Adrenal gland (tissue), 19 donors: ENCODE measurements at places on chromosomes 12 and 14.

DNA sequence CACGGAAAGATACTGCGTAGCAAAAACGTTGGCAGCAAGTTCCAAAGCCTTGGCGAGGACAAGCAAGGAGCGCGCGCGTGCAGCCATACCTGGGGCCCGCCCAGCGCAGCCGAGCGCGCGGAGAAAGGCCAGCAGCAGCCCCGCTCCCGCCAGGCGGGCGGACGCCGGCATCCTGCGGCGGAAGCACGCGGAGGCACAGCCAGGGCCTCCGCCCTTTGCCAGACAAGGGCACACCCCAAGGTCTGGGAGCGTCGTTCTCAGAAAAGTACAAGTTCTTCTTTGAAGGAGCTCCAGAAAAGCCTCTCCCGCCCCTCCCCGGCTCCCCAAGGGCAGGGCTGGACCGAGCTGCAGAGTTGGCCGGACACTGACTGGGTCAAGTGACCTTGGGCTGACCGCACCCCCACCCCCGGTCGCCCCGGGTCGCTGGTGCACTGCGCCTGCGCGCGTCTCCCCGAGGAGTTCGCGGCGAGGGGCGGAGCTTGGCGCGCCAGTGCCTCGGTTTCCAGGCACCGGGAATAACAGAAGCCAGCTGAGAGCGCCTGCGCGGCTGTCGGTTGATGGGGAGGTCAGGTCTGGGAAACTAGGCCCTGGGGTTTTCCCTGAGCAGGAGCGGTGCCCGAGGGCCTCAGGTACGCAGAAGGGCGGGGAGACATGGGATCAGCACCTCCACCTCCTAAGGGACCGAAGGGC, at the start of gene ZC2HC1C:
Gene ZC2HC1C (plus strand): TSS at position 521 of the 690 bp plus-strand sequence. CDS start 933 bp downstream, outside the sequence.
- H3K27ac ChIP-seq: peak within 1 kb of the TSS; percentile 75
- peaks cover 22% of the 10 kb centered on the region for H3K4me1 ChIP-seq
- H3K36me3 ChIP-seq: no peaks in the 10 kb centered on the region
- DNase-seq: peak; percentile 98

GRCh38 chr12:11688379-11688778, 38.9 kb downstream of the ETV6 start:
- DNase-seq: no peak
- no peak overlapping the region for H3K27ac ChIP-seq
- H3K36me3 ChIP-seq: no peaks in the 10 kb centered on the region
- H3K4me3 ChIP-seq: no peak overlapping the region

GRCh38 chr12:39984670-39985069, 121.2 kb downstream of the SLC2A13 start:
- H3K27ac ChIP-seq: no peak overlapping the region
- H3K27me3 ChIP-seq: no peaks in the 10 kb centered on the region
- H3K4me3 ChIP-seq: no peak overlapping the region
- DNase-seq: no peak
- H3K36me3 ChIP-seq: no peaks in the 10 kb centered on the region

DNA sequence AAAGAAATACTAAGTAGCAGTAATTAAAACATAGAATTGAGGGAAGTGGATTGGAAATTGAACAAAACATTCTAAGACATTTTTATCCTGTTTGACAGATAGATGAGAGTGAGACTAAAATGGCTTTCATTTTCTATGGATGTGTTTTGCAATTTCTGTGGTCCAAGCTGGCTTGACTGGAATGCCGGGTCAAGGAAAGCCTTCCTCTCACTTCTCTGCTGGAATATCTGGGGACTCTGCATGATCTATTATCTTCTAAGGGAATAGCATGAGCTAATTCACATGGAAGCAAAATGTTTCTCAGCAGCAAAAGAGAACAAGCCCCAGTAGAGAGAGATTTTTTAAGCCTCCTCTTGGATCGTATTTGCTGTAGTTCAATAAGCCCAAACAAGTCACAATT, 407.9 kb upstream of the ATXN7L3B start:
- no peaks in the 10 kb centered on the region for H3K27me3 ChIP-seq
- no peak overlapping the region for H3K4me3 ChIP-seq
- no peak overlapping the region for H3K27ac ChIP-seq
- H3K4me1 ChIP-seq: no peaks in the 10 kb centered on the region
- H3K36me3 ChIP-seq: no peaks in the 10 kb centered on the region

DNA sequence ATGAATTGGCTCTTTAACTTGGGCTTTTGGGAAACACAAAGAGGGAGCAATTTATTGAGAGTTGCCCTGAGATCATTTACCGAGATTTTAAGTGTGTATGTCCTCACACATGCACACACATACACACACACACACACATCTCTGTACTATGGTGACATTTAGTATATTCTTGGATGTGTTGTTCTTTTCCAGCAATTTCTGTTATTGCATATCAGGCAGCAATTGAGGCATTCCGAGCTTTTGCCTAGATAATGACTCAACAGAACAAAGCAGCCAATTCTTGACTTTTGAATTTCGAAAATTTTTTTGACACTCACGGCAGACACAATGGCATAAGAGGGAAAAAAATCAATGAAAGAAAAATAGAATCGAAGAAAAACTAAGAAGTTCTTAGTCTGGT, 248.5 kb downstream of the DUSP6 start:
- H3K36me3 ChIP-seq: no peaks in the 10 kb centered on the region
- no peaks in the 10 kb centered on the region for H3K4me1 ChIP-seq
- H3K4me3 ChIP-seq: no peak overlapping the region
- no peak overlapping the region for H3K27ac ChIP-seq

- no peaks in the 10 kb centered on the region for H3K4me1 ChIP-seq
- H3K27me3 ChIP-seq: peaks cover 4% of the 10 kb centered on the region
- H3K27ac ChIP-seq: no peak overlapping the region
- H3K4me3 ChIP-seq: no peak overlapping the region
- no peaks in the 10 kb centered on the region for H3K36me3 ChIP-seq
Measured at GRCh38 chr12:27859648-27860047, 79.6 kb upstream of the MANSC4 start.

DNA sequence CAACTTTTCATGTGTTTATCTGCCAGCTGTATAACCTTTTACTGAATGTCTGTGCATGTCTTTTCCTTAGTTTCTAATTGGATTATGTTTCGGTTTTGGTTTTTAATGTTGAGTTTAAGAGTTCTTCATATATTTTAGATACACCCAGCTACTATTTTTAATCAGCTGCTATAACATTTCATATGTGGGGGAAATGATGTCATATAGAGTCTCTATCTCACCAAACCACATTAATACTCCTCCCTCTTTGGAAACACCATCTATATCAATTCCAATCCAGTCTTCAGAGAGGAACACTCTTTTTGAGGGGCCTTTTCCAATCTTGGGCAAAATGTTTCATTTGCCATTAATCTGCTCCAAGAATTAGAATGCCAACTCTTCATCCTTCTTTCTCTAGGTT, 28.5 kb upstream of the GCH1 start:
- no peak overlapping the region for H3K27ac ChIP-seq
- no peaks in the 10 kb centered on the region for H3K27me3 ChIP-seq
- no peak for DNase-seq
- no peaks in the 10 kb centered on the region for H3K36me3 ChIP-seq
- no peaks in the 10 kb centered on the region for H3K4me1 ChIP-seq

- H3K27me3 ChIP-seq: no peaks in the 10 kb centered on the region
- H3K4me1 ChIP-seq: no peaks in the 10 kb centered on the region
- peaks cover 26% of the 10 kb centered on the region for H3K36me3 ChIP-seq
- H3K4me3 ChIP-seq: no peak overlapping the region
Measured at GRCh38 chr12:64127811-64128210, 94.3 kb downstream of the KICS2 start.

- no peaks in the 10 kb centered on the region for H3K27me3 ChIP-seq
- peak overlapping the region; percentile 96 for H3K27ac ChIP-seq
- peak; percentile 85 for DNase-seq
- H3K36me3 ChIP-seq: no peaks in the 10 kb centered on the region
Measured at GRCh38 chr12:54018468-54018984, 9.7 kb upstream of the HOXC6 start.

- H3K27ac ChIP-seq: no peak overlapping the region
- no peak overlapping the region for H3K4me3 ChIP-seq
- H3K27me3 ChIP-seq: no peaks in the 10 kb centered on the region
- no peaks in the 10 kb centered on the region for H3K4me1 ChIP-seq
- DNase-seq: no peak
Measured at GRCh38 chr14:33985242-33985641, 34.4 kb upstream of the EGLN3 start.

GRCh38 chr14:77314539-77315457, 5.9 kb downstream of the POMT2 start:
- no peak for DNase-seq
- no peaks in the 10 kb centered on the region for H3K27me3 ChIP-seq
- peak overlapping the region; percentile 46 for H3K27ac ChIP-seq
- no peak overlapping the region for H3K4me3 ChIP-seq
- peaks cover 20% of the 10 kb centered on the region for H3K4me1 ChIP-seq

- no peaks in the 10 kb centered on the region for H3K4me1 ChIP-seq
- no peak overlapping the region for H3K27ac ChIP-seq
- no peak overlapping the region for H3K4me3 ChIP-seq
- no peak for DNase-seq
- H3K36me3 ChIP-seq: no peaks in the 10 kb centered on the region
Measured at GRCh38 chr12:28883406-28883997, 265.6 kb upstream of the FAR2 start.

DNA sequence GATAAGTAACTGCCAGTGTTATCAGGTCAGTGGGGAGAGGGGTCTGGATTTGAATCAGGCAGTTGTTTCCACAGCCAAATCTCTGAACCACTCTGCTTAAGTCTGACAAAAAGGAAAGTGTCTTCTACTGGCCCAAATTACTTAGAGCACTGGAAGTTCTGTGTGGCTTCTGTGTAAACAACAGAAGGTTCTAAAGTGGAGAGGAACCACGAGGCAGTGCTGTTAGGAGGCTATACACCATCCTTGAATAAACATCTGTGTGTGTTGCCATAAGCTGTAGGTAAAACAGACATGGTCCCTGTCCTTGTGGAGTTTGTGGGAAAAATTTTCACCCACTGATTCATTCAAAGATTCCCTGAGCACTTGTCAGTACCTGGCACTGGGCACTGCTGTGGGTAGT, 50.0 kb downstream of the GALNT4 start:
- H3K27ac ChIP-seq: no peak overlapping the region
- no peak overlapping the region for H3K4me3 ChIP-seq
- no peaks in the 10 kb centered on the region for H3K27me3 ChIP-seq
- no peak for DNase-seq

GRCh38 chr14:80867091-80867490, 74.4 kb downstream of the CEP128 start:
- no peaks in the 10 kb centered on the region for H3K36me3 ChIP-seq
- H3K4me3 ChIP-seq: no peak overlapping the region
- no peak for DNase-seq
- no peaks in the 10 kb centered on the region for H3K4me1 ChIP-seq
- H3K27me3 ChIP-seq: no peaks in the 10 kb centered on the region

DNA sequence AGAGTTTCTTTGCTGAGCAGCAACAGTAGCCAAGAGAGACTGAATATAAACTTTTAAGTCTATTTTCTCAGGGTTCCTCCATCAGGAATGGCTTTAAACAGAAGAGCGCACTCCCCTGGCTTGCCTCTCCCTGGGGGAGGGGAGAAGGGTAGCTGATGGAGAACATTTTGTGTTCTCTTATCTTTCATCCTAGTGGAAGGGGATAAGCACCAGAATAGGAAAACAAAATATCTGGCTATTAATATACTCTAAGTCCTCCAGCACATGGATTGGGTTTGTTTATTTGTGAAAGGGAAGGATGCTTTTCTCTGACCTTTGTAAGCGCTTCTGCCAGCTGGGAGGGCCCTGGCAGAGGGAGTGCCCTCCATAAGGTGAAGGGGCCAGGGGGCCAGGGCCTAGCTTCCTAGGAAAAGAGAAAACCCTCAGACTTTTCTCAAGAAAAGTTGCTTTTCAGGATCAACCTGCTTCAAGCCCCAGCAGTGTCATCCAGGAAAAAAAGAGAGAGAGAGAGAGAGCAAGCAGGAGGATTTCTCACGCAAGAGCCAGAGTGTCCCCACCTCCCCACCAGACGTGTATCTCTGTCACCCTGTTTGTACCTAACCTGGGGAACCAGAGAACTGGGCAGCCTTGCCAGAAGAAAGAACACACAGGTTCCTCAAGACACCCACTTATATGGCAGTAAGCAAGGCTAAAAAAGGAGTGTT, 34.3 kb upstream of the ATP2A2 start:
- H3K4me1 ChIP-seq: peaks cover 9% of the 10 kb centered on the region
- H3K36me3 ChIP-seq: no peaks in the 10 kb centered on the region
- DNase-seq: no peak
- no peak overlapping the region for H3K4me3 ChIP-seq

- no peaks in the 10 kb centered on the region for H3K4me1 ChIP-seq
- no peak overlapping the region for H3K4me3 ChIP-seq
- no peak overlapping the region for H3K27ac ChIP-seq
- no peaks in the 10 kb centered on the region for H3K27me3 ChIP-seq
Measured at GRCh38 chr12:125149160-125150108, 84.2 kb downstream of the AACS start.
